ENCODE measurements at places on chromosomes 2 and 18.

DNA sequence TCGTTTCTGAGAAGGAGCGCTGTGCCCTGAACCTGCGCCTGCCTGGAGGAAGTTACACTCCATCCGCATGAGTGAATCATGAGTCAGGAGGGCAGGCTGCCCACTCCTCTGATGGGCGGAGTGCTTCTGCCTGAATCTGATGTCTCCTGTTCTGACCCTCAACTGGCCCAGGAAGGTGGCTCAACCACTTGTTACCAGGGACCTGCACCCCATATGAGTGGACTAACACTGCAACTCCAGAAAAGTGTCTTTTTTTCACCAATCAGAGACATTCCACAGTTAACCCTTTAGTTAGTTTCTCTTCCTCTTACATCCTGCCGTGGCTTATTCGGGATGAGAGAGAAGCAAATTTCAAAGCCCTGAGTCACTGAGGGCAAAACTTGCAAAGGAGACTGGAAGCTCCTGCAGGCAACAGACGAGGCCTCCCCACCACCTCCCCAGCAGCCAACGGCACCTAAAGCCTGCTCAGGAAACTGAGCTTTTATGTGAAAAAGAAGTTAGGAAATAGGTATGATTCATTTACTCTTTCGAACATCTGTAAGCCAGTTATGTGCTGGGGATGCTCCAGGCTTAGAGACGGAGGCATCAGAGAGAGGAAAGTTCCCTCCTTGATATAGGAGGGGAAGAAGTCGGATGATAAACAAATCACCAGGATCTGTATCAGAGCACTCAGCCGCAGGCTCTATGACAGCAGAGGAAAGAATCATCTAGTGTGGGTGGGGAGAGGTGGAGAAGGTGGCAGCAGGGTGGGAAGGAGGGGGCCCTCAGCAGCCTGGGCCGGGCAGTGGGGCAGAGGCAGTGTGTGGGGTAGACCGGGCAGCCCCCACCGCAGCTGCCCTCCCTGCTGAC is 30.9 kb downstream of the MBP start:
- no peak for DNase-seq

DNA sequence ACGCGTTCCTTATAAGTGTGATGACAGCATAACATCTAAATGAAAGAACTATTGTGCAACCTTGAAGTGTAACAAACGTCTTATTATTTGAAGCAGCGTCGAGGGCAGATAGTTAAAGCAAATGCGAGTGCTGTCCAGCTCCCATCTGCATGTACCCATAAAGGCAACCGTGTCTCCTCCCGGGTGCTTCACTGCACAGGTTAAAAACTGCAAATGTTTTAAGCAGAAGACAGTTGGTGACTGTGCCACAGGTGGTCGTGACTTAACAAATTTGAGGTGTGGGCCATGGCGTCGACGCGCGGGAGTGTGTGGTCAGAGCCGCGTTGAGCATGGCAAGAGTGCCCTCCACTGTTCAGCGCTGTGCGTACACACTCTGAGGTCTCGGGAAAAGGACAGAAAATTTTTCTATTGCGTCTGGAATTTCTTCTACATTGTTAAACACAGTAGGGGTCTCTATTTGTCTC is 6.4 kb downstream of the SALL3 start:
- DNase-seq, result no peak

DNA sequence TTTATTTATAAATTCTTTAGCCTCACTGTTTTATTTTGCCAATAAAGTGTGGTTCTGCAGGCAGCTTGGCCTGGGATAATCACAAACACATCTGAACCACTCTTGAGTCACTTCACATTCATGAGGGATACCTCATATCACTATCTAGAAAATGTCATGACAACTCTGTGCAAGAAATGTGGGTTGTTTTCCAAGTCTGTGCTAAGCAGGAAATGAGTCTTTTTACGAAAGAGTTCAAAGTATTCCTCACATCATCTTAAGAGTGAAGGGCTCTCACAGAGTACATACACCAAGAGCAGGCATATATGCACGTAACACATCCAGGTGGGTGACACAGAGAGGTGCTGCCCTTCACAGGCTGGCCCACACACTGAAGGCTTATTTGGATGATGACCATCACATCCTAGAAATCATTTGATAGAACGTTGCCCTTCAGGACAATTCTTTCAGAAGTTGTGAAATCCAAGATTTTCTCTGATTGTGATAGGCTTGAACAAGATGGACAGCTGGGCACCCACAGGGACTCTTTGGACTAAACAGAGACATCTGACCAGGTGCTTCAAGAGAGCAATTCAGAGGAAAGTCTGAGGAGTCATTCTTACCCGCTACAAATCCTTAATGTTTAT is 811.1 kb upstream of the LRATD1 start:
- DNase-seq, result no peak

GRCh38 chr2:63494100-63494499 is 94.2 kb downstream of the WDPCP start:
- no peak for DNase-seq

DNA sequence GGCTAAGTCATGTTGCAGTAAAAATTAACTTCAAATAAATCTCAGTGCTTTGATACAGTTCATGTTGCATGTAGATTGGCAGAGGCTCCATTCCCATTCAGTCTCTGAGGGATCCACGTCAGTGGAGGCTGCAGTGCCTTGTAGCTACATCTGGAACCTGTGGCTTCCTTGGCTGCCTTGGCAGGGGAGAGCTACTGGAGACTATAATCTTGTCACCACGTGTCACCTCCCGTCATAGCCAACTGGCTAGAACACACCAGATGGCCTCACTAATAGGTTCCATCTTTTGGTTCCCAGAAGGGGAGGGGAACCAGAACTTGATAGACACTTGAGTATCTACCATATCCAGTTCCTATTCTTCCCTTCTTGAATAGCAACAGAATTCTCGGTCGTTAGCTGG is 28.4 kb downstream of the E2F6 start:
- no peak for DNase-seq

DNA sequence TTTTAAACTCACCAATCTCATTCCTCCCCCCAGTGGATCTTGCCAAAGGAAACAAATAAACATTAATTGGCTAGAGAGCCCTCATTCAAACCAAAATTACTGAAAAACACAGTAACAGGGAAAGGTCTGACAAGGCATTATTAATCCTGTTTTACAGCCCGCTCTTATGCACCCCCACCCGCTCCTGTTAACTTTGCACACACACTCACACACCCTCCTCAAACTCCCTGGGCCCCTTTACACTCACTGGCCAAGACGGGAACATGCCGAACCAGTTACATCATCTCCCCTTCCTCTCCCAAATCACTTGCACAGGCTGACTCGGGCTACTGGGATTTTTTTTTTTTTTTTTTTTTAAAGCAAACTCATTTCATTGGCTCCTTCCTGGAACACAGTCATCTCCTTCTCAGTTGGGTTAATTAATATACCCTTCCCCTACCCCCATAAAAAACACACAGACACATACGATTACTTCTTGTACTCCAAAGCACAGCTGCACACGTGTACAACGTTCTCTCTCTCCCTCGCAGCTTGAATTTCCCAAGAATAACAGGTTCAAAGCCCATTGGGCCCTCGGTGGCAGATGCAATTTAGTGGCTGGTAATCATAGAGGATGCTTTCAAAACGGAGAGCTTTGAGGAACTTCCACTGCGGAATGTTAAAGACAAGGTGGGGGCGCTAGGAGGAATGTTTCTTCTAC is 31.8 kb downstream of the KLF7 start:
- DNase-seq, result no peak

DNA sequence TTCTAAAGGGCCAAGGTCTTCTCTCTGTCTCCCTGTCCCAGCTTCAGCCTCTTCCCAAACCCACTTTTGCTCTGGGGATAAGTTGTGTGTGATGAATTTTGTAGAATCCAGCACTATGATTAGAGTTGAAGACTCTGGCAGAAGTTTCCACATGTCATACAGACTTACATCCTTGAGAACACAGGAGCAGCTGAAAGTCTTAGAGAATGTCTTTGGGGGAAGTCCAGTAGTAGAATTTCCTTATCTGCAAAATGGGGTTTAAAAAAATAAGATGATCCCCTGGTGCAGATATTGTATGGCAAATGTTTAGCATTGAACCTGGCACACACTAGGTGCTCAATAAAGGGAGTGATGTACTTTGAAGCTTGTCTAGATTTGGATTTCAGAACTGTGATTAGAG is 65.2 kb downstream of the TMEM247 start:
- no peak for DNase-seq

All from GM12892 (cell line).